RWPE1 (cell line): ENCODE measurements at places on chromosomes 3 and 15.

DNA sequence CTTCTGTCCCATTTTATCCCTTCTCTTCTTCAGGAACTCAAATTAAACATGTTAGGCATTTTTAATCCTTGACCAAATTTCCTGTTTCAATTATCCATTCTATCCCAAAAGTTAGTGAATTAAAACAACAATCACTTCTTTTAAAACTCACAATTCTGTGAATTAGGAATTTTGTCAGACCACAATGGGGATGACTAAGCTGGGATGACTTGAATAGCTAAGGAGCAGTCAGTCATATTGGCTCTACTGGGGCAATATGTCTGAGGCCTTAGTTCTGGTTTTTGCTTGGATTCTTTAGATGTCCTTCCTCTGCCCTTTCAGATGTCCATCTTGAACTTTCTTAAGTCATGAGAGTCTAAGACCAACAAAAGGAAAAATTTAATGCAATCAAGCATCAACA is 178.2 kb upstream of the TGFBR2 start:
- DNase-seq = no peak

- DNase-seq = peak; percentile 15
Observed at GRCh38 chr15:34709866-34710265, 44.9 kb downstream of the GJD2 start.

GRCh38 chr3:123113889-123114450 is 47.1 kb downstream of the PDIA5 start:
- no peak for DNase-seq

DNA sequence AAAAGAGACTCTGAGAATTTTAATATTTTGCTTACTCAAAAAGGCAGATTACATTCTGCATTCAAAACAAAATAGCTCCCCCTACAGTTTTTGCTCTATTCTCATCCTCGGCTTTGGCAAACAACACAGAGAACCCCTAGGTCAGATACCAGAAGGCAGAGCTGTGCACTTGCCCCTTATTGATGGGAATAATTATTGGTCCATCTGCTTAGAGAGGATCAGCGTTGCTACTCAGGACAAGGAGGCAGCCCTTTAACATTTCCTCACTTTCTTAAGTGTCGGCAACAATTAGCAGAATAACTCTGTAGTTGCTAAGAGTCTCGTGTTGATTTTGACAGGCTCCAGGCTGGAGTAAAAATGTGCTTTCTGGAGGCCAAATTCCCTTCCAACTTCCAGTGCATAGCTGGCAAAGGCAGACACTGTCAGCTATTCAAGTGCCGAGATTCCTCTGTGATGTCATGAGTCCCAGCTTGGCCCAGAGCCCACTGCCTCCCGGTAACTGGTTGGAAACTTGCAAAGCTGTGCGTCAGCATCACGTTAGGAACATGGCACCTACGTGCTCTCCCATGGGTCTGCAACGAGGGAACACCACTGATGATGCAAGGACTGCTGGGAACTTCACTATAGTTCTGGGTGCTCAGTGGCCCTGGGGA is 482.7 kb upstream of the ADAMTS9 start:
- no peak for DNase-seq
